IgD-negative memory B cell (primary cell): ENCODE measurements at places on chromosomes 1 and 21. TPM values are rescaled to one million over a fixed set of nuclear protein-coding genes. Genes with fewer than 3 reads are reported as not detected.

LCE1F gene
- not detected for polyA plus RNA-seq

KCNK2 gene
- polyA plus RNA-seq, result not detected

CCDC185 gene
- not detected for polyA plus RNA-seq

ADORA1 gene
- not detected for polyA plus RNA-seq

DLGAP3 gene
- polyA plus RNA-seq, result 0.33 TPM

CCDC190 gene
- polyA plus RNA-seq, result not detected

TDRD5 gene
- not detected for polyA plus RNA-seq

DMBX1 gene
- not detected for polyA plus RNA-seq

CYP4X1 gene
- not detected for polyA plus RNA-seq

KRTAP13-2 gene
- polyA plus RNA-seq, result not detected

CSMD2 gene
- not detected for polyA plus RNA-seq

ATP1B1 gene
- polyA plus RNA-seq, result 2.2 TPM

OR2L3 gene
- polyA plus RNA-seq, result not detected

CD34 gene
- not detected for polyA plus RNA-seq

SPATA46 gene
- not detected for polyA plus RNA-seq

CHIA gene
- polyA plus RNA-seq, result 1.0 TPM

KCNJ9 gene
- not detected for polyA plus RNA-seq

LCE1D gene
- not detected for polyA plus RNA-seq

PLPPR5 gene
- polyA plus RNA-seq, result not detected

RORC gene
- 0.26 TPM for polyA plus RNA-seq

TEX50 gene
- not detected for polyA plus RNA-seq

CFHR1 gene
- polyA plus RNA-seq, result not detected

AMIGO1 gene
- 0.88 TPM for polyA plus RNA-seq

CD247 gene
- 63.3 TPM for polyA plus RNA-seq

SH3BGR gene
- 1.5 TPM for polyA plus RNA-seq

TSSK3 gene
- not detected for polyA plus RNA-seq

RXFP4 gene
- 0.78 TPM for polyA plus RNA-seq

HYI gene
- 6.5 TPM for polyA plus RNA-seq

CHRM3 gene
- not detected for polyA plus RNA-seq

SLFNL1 gene
- polyA plus RNA-seq, result 0.20 TPM

LCE1B gene
- not detected for polyA plus RNA-seq

UTS2 gene
- polyA plus RNA-seq, result not detected

SPRR3 gene
- polyA plus RNA-seq, result not detected

TRPM2 gene
- 5.1 TPM for polyA plus RNA-seq

VTCN1 gene
- polyA plus RNA-seq, result not detected

SCP2 gene
- polyA plus RNA-seq, result 143 TPM

TOR1AIP2 gene
- polyA plus RNA-seq, result 10.8 TPM

RHBG gene
- polyA plus RNA-seq, result not detected

CRP gene
- polyA plus RNA-seq, result not detected

HPDL gene
- 1.3 TPM for polyA plus RNA-seq

SELE gene
- polyA plus RNA-seq, result not detected

PRAMEF7 gene
- not detected for polyA plus RNA-seq

ERG gene
- not detected for polyA plus RNA-seq

LRRC8D gene
- polyA plus RNA-seq, result 31.7 TPM

PGBD2 gene
- polyA plus RNA-seq, result 16.9 TPM

MAP10 gene
- 1.3 TPM for polyA plus RNA-seq

P3H1 gene
- 10.4 TPM for polyA plus RNA-seq

FLG2 gene
- not detected for polyA plus RNA-seq

SLC1A7 gene
- not detected for polyA plus RNA-seq

TMPRSS3 gene
- polyA plus RNA-seq, result not detected

SH2D5 gene
- not detected for polyA plus RNA-seq

MYCL gene
- 0.16 TPM for polyA plus RNA-seq

UROD gene
- polyA plus RNA-seq, result 52.8 TPM

DNAJC28 gene
- polyA plus RNA-seq, result 0.21 TPM

PDE4B gene
- 84.3 TPM for polyA plus RNA-seq

SYCP1 gene
- not detected for polyA plus RNA-seq

TIMM17A gene
- polyA plus RNA-seq, result 31.3 TPM

LRRIQ3 gene
- 3.9 TPM for polyA plus RNA-seq

S100A16 gene
- polyA plus RNA-seq, result not detected
